ENCODE measurements at places on chromosomes 12 and 14. TPM values are rescaled to one million over a fixed set of nuclear protein-coding genes. Genes with fewer than 3 reads are reported as not detected.

TEX52 gene
- total RNA-seq: 0.17 TPM

CLMN gene
- 0.80 TPM for total RNA-seq

COL2A1 gene
- total RNA-seq: not detected

SERPINA12 gene
- not detected for total RNA-seq

FERMT2 gene
- total RNA-seq: 2.1 TPM

TTC6 gene
- not detected for total RNA-seq

MYL6B gene
- total RNA-seq: 67.6 TPM

RTL1 gene
- not detected for total RNA-seq

Measured in activated T-helper 1 cell treated with anti-CD3 and anti-CD28 coated beads, Interleukin-12 subunit alpha, Interleukin-12 subunit beta, Interleukin-2, Interleukin-4 antibody, amounts not matched to agents 30 ng/mL and 10 ng/mL and 1 ng/mL, durations not matched to agents 14 hours and 24 hours and 36 hours (primary cell).